Uterine smooth muscle cell (primary cell): ENCODE measurements at places on chromosomes 4 and X. TPM values are rescaled to one million over a fixed set of nuclear protein-coding genes. Genes with fewer than 3 reads are reported as not detected.

FHDC1 gene
- 0.11 and 0.25 TPM in 2 replicates for total RNA-seq

TCEAL6 gene
- not detected in 2 replicates for total RNA-seq

ETDA gene
- total RNA-seq = not detected in 2 replicates

NUDT9 gene
- total RNA-seq = 18.3 and 21.2 TPM in 2 replicates

FAM241A gene
- total RNA-seq = 1.6 and 3.2 TPM in 2 replicates

SHROOM3 gene
- total RNA-seq = 2.2 and 4.2 TPM in 2 replicates

RBM10 gene
- 61.2 and 69.6 TPM in 2 replicates for total RNA-seq

ESX1 gene
- total RNA-seq = 0.12 TPM in 1 of 2 replicates, not detected in the other

SULT1E1 gene
- 0.33 and 0.50 TPM in 2 replicates for total RNA-seq

CXCL5 gene
- total RNA-seq = 0.25 and 0.44 TPM in 2 replicates

RAB41 gene
- total RNA-seq = not detected in 2 replicates

CYSLTR1 gene
- 0.11 TPM in 1 of 2 replicates, not detected in the other for total RNA-seq

PRPS1 gene
- total RNA-seq = 28.4 and 39.5 TPM in 2 replicates

MXD4 gene
- total RNA-seq = 17.0 and 32.1 TPM in 2 replicates

PLAC8 gene
- total RNA-seq = 0.25 TPM in 1 of 2 replicates, not detected in the other

ARAP2 gene
- 9.1 and 9.9 TPM in 2 replicates for total RNA-seq

PPP1R2C gene
- not detected in 2 replicates for total RNA-seq

LGI2 gene
- total RNA-seq = 0.12 and 0.22 TPM in 2 replicates

POU4F2 gene
- total RNA-seq = not detected in 2 replicates

APELA gene
- total RNA-seq = not detected in 2 replicates

XG gene
- total RNA-seq = 3.3 and 4.9 TPM in 2 replicates

HGFAC gene
- 0.11 TPM in 1 of 2 replicates, not detected in the other for total RNA-seq

PAK3 gene
- 1.3 and 2.9 TPM in 2 replicates for total RNA-seq

HELQ gene
- total RNA-seq = 13.1 and 16.5 TPM in 2 replicates

ARHGAP36 gene
- not detected in 2 replicates for total RNA-seq

MAMLD1 gene
- 0.25 and 0.44 TPM in 2 replicates for total RNA-seq

NHS gene
- total RNA-seq = 2.3 and 4.6 TPM in 2 replicates

INPP4B gene
- 69.7 and 97.3 TPM in 2 replicates for total RNA-seq

CRMP1 gene
- 0.62 and 0.77 TPM in 2 replicates for total RNA-seq

UGT2B15 gene
- not detected in 2 replicates for total RNA-seq

MAB21L2 gene
- total RNA-seq = 0.11 and 0.12 TPM in 2 replicates

TMPRSS11A gene
- not detected in 2 replicates for total RNA-seq

PDZD4 gene
- 0.12 and 0.22 TPM in 2 replicates for total RNA-seq

SSX2B gene
- not detected in 2 replicates for total RNA-seq

RPA4 gene
- total RNA-seq = 1.00 and 1.7 TPM in 2 replicates

CXCL6 gene
- 0.77 and 1.1 TPM in 2 replicates for total RNA-seq

DNAAF6 gene
- total RNA-seq = not detected in 2 replicates

NDST4 gene
- total RNA-seq = 0.12 and 0.66 TPM in 2 replicates

CLCN4 gene
- 0.62 and 0.77 TPM in 2 replicates for total RNA-seq

TMEM47 gene
- 43.2 and 80.1 TPM in 2 replicates for total RNA-seq

TBCK gene
- 31.2 and 62.7 TPM in 2 replicates for total RNA-seq

JAKMIP1 gene
- total RNA-seq = 0.12 TPM in 1 of 2 replicates, not detected in the other

ADH1B gene
- 0.25 and 0.33 TPM in 2 replicates for total RNA-seq

L1CAM gene
- total RNA-seq = 2.7 and 5.5 TPM in 2 replicates

PPA2 gene
- total RNA-seq = 84.0 and 107 TPM in 2 replicates

GIMD1 gene
- total RNA-seq = not detected in 2 replicates

FAM47E gene
- under 0.01 and 0.37 TPM in 2 replicates for total RNA-seq

F8A2 gene
- total RNA-seq = not detected in 2 replicates

GLRB gene
- 15.4 and 18.9 TPM in 2 replicates for total RNA-seq

LUZP4 gene
- not detected in 2 replicates for total RNA-seq

FAT1 gene
- total RNA-seq = 76.7 and 159 TPM in 2 replicates

MTNR1A gene
- total RNA-seq = not detected in 2 replicates

REELD1 gene
- total RNA-seq = not detected in 2 replicates

ARX gene
- not detected in 2 replicates for total RNA-seq

ZNF630 gene
- total RNA-seq = 1.00 and 1.5 TPM in 2 replicates

ASB12 gene
- total RNA-seq = not detected in 2 replicates

TLR10 gene
- not detected in 2 replicates for total RNA-seq

HSFX2 gene
- not detected in 2 replicates for total RNA-seq
